NCI-H526 treated with DMSO at 0.1 percent for 48 hours (cell line): ENCODE measurements at places on chromosomes 7 and 10.

DNA sequence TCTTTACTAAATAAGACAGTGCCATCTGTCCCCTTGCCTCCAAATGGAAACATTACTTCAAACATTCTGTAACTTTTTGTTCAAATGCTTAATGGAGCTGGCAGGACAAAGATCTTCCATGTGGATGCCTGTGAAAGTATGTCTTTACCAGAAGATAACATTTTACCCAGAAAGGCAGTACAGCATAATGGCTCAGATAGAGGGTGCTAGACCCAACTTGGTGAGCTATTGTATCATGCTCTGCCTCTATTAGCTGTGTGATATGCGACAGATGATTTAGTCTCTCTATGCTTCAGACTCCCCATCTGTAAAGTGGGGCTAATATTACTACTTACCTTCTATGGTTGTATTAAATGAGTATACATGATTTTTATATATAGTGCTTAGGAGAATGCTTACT, 8.8 kb upstream of the SMKR1 start:
- no peak for DNase-seq

DNA sequence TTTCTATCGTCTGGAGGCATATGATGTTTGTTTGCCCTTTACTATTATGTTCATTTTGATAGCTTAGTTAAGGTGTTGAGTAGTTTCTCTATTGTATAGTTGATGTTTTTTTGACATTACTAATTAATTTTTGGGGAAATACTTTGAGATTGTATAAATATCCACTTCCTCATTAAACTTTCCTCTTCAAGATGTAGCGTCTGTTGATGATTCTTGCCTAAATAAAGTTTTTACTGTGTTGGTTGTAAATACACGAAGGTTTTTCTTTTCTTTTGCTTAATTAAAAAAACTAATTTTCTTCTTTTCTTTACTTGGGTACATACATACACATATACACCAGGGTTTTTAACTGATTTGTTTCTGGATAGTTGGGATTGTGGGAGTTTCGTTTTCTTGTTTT, 8.5 kb downstream of the KMT2E start:
- DNase-seq, result no peak

GRCh38 chr7:26937939-26938623, 73.7 kb upstream of the SKAP2 start:
- no peak for DNase-seq

DNA sequence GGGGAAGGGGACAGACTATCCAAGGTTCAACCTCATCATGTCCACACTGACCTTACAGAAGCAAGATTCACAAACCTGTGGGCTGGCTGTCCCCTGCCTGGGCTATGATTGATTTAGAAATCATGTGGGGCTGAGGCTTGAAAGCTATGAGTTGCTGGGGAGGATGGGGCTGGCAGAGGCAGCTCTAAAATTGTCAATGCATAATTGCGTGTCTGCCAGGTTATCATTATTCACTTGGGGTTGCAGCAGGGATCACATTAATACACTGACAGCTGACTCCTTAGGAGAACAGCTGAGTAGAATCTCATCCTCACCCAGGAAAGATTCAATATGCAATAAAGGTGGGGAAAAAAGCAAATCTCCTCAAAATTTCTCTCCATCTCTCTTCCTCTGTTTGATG, 866.3 kb downstream of the CCSER2 start:
- DNase-seq, result no peak

DNA sequence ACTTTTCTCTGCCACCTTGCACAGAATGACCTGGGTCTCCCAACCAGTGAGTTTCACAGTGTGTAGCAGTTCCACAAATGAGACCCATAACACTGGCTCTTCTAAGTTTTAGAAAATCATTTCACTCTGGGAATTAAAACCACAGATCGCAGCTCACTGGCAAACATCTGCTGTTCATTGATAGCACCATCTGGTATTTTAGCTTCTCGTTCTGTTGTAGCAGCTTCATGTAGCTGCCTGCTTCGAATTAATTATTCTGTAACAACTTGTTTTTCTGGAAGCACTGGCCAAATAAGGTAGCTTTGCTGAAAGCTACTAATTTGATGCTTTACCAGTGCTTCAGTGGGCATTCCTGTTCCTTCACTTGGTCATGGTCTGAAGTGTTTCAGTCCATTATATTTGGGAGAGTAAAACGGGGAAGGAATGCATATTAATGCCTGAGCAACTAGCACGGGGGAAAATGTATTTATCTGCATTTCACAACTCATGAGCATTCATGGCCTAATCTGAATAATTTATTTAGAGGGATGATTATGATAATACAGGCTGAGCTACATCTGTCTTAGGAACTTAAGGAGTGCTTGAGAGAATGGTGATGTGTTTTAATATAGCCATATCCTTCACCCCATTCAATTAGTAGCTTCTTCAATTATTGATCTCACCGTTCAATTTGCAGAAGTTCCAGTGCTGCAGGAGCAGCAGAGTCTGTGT, 447.4 kb downstream of the XPNPEP1 start:
- no peak for DNase-seq
